Right hindlimb (tissue), 1 donor: ENCODE measurements at places on chromosomes 4 and X.

GRCh38 chr4:94635177-94635576 is 122.6 kb upstream of the BMPR1B start:
- DNase-seq = no peak

- no peak for DNase-seq
Measured at GRCh38 chr4:20652226-20652885, 47.9 kb upstream of the PACRGL start.

- no peak for DNase-seq
Measured at GRCh38 chr4:112341033-112341432, 43.9 kb downstream of the ALPK1 start.

- no peak for DNase-seq
Measured at GRCh38 chrX:29947225-29947624, 268.1 kb upstream of the MAGEB2 start.

DNA sequence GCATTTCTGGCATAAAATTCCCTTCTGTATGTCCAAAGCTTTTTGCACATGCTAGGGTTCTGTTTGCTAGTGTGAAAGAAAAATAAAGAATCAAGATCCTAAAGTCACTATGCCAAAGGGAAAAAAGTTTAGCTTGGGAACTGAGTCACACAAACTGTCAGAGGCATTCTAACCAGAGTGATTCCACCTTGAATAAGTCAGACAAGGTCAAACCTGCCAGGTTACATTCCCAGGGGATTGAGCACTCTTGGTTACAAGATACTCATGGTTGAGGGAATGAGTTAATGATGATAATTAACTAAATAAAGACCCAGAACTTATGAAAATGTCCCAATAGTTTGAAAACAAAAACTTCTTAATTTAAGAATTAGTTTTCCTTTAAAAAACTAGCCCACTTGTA is 13.7 kb upstream of the UGT2B17 start:
- no peak for DNase-seq

GRCh38 chr4:79338148-79338547 is 12.3 kb upstream of the NAA11 start:
- DNase-seq = no peak

- DNase-seq = no peak
Measured at GRCh38 chr4:168812806-168813205, 197.2 kb downstream of the CBR4 start.

- DNase-seq = peak; percentile 34
Measured at GRCh38 chr4:20615486-20616260, 84.6 kb upstream of the PACRGL start.

DNA sequence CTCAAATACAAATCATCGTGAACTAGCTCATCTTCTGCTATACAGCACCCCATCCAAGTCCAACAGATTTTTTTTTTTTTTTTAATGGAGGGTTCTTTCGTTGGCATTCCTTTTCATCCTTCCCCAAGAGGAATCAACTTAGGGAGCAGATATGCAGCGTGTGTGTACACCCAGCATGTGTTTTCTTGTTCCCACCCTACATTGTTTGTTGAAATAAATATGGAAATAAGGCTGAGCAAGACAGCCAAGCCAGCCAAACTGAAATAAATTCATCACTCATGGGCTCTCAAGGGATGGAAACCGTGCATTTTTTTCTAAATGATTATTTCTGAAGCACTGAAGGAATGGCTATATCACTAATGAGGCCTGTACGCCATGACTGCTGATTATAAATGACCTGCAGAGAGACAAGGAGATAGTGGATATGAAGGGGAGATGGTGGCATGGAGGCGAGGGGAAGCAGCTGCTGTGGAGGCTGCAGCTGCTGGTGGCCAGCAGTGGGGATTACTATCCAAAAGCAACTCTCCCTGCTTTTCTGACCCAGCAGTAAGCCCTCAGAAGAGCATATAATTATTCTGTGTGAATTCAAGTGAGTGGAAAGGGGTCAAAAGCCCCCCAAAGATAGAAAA is 173.9 kb downstream of the MGST2 start:
- no peak for DNase-seq

DNA sequence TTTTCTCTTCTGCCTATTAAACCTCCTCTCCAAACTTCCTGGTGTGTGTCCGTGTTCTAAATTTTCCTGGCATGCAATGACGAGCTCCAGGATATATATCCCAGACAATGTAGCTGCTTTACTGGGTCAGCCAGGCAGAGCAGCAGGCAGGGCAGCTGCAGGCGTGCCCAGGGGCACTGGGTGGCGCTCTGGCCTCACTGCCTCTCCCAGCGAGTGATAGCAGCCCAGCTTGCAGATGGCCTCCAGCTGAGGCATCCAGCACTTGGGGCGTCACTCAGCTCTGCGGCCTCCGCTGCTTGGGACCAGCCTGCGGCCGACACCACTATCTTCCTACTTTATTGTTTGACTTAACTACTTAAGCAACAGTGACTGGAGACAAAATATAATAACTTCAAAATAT is 23.0 kb upstream of the UBA6 start:
- no peak for DNase-seq

DNA sequence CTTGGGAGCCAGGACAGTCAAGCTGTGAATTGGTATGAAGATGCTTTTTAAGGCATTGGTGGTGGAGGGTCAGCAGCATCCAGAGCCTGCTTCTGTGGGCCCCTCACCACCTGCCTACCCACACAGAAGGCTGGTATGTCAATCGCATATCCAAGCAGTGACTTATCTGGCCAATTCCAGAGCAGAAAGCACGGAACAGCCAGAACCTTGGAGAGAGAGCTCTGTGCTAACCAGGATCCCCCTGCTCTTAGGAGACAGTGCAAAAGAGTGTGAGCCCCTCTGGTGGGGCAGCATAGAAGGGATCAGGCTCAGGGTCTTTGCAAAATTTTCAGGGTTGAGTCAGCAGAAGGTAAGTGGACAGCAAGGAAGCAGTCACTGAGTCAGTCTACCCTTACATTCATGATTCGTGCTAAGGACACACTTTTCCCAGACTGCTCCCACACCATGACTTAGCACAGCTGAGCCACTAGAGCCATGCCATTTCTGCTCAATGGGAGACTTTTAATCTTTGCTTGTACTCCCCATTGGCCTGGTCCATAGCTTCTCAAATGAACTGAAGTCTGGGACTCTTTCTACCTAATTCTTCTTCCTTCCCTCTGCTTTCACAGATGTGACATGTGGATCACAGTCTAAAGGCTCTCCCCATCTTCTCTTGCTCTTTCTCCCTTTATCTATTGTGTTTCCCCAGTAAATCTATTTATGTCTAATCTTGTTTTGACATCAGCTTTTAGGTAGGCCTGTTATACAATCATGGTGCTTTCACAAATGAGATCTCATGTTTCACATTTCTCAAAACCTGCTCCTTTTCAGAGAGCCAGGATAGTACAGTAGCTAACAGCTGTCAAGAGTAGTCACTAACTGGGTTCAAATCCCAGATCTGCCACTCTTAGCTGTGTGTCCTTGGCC is 20.0 kb downstream of the MORF4L2 start:
- no peak for DNase-seq

GRCh38 chr4:78518561-78518960 is 33.0 kb upstream of the ANXA3 start:
- DNase-seq = no peak

- no peak for DNase-seq
Measured at GRCh38 chr4:130054908-130055307, 959.0 kb downstream of the C4orf33 start.

DNA sequence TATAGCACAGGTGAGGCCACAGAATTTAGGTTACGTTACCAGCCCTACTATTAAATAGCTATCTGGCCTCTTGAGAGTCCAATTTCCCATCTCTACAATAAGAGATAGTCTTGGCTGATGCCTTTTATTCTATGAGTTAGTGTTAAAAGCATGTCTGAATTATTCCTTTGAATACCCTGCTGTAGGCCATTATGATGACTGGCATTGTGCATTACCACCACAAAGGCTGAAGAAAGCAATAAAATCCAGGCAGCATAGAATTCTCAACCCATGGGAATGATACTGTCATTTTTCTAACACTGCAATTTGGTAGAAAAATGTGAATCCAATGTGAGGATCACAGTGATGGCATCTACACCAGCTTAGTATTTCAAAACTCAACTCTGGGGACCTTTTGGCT is 51.4 kb downstream of the OTC start:
- DNase-seq = no peak

DNA sequence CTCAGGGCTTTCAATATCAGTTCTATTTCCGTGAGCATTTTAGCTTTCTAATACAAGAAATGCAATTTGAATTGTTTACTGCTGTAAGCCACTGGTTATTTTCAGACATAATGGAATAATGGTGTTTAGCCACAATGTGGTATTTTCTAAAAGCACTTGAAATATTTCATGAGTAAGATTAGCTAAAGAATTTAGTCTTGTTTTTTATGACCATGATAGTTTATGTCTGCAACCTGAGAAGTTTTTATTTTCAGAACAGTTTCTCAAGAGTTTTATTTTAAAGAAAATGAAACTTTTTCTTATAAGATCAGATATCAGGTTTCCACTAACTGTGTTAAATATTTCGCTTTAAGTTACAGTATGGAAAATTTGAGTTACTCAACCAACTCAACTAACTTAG is 60.2 kb downstream of the SLIT2 start:
- DNase-seq = no peak

DNA sequence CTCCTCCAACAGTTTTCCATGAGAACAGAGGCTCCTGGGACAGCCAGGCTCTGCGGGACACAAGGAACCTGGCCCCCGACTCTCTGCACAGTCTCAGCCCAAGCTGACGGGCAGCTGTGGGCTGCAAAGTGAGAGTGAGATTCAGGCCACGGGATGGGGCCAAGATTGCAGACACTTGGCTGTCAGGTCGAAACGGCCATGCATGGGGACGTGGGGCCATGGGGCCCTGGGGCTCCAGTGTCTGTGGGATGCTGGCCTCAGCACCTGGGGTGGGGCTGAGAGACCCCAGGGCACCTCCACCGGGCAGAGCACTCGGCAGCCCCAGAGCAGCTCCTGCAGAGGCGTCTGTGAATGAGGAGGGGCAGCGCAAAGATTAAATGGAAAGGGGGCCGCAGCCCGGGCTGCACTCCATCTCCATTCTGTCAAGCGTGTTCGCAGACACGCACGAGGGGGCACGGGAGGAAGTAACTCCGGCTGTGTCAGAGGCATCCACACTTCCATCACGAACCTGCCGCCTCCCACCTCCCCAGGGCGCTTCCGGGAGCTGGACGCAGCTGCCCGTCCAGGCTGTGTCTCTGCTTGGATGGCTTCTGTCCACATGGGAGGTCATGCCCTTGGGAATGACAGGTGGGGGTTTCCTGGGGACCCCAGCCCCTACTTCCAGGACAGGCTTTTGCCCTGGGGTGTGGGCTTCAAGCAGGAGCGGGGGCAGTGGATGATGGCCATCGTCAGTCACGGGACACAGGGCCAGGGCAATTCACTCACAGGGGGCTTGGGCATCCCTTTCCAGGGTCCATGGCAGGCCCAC is 82.8 kb upstream of the NKX1-1 start:
- DNase-seq = peak; percentile 6
